NCI-H1105 (cell line): ENCODE measurements at places on chromosomes 4 and X.

DNA sequence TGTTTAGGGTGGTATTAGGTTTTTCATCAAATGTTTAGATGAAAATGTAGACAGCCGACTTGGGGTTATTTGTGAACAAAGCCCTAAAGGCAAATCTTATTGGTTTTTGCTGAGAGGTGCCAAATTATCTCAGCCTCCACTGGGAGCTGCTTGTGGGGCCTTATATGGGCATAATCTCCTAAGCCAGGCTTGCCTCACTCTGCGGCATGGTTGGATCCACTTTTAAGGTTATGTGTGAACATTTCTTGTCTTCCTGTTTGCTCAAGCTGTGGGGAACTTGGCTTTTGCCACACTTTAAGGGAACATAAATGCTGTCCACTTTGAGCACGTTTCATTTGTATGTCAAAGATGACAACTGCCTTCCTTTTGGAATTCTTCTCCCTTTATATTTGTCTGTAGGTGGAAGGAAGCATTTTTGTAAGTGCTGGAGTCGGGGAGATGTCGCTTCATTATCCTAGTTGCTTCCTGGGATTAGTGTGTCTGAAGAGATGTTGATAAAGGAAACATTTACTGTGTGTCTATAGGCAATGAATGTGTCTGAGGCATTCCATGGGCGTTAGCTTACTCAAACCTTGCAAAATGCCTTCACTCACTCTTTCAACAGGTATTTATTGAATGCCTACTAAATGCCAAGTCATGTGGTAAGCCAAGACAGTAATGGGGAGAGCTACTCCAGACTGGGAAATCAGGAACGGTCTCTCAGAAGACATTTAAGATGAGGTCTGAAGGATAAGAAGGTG, 78.3 kb downstream of the SLC9A6 start:
- no peak for DNase-seq

DNA sequence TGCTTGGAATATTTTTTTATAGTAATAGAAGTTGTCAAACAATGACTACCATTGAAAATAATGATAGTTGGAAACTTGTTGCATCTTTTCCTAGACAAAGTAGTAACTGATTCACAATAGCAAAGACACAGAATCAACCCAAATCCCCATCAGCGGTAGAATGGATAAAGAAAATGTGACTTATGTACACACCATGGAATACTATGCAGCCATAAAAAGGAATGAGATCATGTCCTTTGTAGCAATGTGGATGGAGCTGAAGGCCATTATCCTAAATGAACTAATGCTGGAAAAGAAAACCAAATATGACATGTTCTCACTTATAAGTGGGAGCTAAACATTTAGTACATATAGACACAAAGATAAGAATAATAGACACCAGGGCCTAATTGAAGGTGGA, 49.7 kb downstream of the ATP10D start:
- no peak for DNase-seq

- no peak for DNase-seq
Observed at GRCh38 chr4:8472689-8473197, 32.2 kb downstream of the TRMT44 start.

DNA sequence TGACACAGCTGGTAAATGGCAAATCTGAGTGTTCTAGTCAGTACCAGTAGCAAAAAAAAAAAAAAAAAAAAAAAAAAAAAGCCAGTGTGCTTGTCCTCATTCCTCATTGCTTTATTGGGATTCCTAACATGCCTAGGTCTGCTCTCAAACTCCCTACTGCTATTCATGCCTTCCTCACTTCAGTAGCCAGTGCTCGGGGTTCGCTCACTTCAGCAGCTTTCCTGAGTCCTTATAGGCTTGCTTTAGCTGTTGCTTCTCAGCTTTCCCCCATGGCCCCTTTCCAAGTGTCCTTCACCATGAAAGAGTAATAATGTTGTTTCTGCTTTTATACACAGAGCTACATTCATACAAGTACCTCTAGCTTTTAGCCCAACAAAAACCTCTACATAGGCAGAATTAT, 30.8 kb downstream of the SLITRK2 start:
- no peak for DNase-seq

- DNase-seq, result no peak
Observed at GRCh38 chrX:129750971-129751370, 12.2 kb downstream of the XPNPEP2 start.

DNA sequence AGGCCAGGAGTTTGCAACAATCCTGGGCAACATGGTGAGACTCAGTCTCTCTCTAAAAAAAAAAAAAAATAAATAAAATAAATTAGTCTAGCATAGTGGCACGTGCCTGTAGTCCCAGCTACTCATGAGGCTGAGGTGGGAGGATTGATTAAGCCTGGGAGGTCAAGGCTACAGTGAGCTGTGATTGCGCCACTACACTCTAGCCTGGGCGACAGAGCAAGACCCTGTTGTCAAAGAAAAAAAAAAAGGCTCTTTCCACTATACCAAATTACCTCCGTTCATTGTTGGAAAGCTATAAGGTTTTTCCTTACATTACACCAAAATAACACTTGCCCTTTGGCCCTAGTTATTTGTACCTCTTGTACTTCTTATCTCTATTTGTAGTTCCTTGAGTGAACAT, 9.9 kb upstream of the PRSS48 start:
- no peak for DNase-seq

DNA sequence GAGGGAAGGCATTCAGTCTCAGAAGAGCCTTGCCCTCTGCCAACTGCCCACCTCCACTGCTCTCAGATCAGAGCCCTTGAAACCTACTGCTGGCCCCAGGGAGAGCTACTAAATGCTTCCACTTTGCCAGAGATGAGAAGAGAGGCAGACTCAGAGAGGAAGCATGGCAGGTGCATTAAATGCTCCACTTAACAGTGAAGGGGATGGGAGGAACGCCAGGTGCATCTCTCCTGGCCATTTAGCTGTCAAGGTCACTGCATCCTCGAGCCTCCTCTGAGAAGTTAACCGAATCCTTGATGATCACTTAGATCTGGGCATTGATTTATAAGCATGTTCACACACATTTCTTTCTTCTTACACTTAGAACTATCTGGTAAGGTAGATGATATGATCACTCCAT, 15.0 kb downstream of the TRPC5 start:
- peak; percentile 7 for DNase-seq

- no peak for DNase-seq
Observed at GRCh38 chr4:88029556-88029955, 22.1 kb downstream of the PKD2 start.

DNA sequence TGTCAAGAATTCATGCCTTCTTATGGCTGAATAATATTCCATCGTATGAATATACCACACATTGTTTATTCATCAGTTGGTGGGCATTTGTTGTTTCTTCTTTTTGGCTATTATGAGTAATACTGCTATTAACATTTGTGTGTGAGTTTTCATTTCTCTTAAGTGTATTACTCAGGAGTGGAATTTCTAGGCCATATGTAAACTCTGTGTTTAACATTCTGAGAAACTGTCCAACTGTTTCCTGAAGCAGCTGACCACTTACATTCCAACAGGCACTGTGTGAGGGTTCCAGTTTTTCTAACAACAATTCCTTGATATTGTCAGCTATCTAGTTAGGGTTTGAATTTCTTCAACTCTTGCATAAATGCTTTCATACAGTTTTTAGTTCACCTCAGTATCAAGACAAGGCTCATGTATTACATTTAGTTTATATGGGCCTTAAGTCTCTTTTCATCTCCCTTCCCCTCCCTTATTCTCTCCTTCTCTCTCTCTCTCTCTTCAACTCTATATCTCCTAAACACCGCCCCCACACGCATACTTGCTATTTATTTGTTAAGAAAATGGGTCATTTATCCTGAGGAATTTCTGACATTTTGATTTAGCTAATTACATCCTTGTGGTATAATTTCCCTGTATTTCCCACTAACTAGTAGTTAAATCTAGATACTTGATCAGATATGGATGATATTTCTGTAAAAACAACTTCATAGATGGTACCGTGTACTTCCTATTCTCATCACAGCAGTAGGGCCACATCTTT, 77.4 kb downstream of the WDR19 start:
- no peak for DNase-seq

GRCh38 chrX:123920105-123920785, 41.3 kb upstream of the STAG2 start:
- DNase-seq, result no peak

- DNase-seq, result no peak
Observed at GRCh38 chr4:44671636-44672035, 6.6 kb upstream of the GUF1 start.

GRCh38 chr4:84070289-84070688, 428.8 kb downstream of the NKX6-1 start:
- DNase-seq, result no peak

- DNase-seq, result no peak
Observed at GRCh38 chr4:97153042-97153441, 990.2 kb downstream of the STPG2 start.

- no peak for DNase-seq
Observed at GRCh38 chr4:76283900-76284299, 22.6 kb upstream of the STBD1 start.

- DNase-seq, result no peak
Observed at GRCh38 chrX:72716766-72717165, 2.7 kb upstream of the PHKA1 start.

- DNase-seq, result no peak
Observed at GRCh38 chrX:10111364-10112148, 45.2 kb upstream of the CLCN4 start.

- DNase-seq, result no peak
Observed at GRCh38 chr4:155017426-155017825, 191.0 kb upstream of the NPY2R start.

DNA sequence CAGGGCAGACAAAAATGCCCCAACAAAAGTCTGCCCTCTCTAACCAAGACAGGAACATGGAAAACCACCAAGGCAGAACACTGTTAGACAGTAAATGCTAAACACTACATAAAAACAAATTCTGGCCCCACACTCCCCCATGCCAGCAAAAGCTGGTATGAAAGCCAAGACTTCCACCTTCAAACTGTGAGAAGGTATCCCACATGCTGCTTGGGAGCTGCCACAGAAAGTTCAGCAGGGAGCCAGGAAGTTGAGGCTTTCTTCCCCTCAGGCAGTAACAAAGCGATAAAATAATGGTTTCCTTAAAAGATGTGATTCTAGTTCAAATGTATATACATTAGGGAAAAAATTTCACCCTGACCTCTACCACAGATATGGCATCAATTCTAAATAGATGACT, 770.4 kb upstream of the NDST4 start:
- no peak for DNase-seq

GRCh38 chrX:20664774-20665173, 398.1 kb upstream of the RPS6KA3 start:
- no peak for DNase-seq

- DNase-seq, result no peak
Observed at GRCh38 chr4:76300012-76300411, 6.5 kb upstream of the STBD1 start.

- no peak for DNase-seq
Observed at GRCh38 chr4:56215141-56215783, 172.0 kb downstream of the AASDH start.

DNA sequence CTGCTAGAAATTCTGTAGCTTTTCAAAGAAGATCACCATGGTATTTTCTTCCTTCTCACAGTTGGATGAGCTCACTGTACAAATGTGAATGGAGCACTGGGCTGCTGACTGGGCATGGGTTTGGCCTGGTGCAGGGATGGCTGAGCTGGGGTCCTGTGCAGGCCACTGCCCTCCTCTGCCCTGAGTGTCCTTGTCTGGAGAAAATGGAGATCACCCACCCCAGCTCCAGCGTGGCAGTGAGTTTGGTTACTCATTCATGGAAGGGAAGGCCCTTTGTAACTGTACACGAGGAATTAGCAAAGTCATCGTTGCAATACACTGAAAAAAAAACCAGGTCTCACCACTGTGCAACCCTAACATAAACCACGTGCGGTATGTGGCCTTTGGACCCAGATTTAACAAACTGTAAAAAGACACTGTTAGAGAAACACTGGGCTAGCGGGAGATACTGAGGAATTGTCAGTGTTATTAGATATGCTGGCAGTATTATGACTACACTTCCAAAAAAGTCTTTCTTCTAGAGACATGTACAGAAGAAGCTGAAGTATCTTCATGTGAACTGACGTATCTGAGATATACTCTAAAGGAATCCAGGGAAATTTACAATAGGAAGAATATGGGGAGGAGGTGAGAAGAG, 16.1 kb upstream of the TBC1D14 start:
- no peak for DNase-seq

DNA sequence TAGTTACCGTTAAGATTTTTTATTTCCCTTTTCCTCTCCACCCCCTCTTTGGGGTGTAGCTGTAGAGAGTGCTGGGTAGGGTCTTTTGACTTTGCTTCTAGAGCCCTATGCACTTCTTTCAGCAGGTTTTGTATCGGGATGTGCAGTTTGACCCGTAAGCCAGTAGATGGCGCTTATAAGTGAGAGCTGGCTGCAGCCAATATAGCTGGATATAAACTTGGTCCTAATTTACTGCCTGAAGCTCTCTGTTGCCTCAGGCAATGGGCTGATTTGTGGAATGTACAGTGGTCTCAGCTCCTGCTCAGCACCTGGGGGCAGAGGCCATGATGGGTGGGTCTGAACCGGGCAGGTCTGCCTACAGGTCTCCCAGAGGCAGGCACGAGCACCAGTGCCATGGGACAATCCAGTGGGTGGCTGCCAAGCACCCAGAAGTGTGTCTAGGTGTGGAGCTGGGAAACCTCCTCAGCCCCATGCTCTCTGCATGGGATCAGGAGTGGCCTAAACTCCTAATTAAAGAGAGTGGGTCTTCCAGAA, 146.5 kb downstream of the SPANXN1 start:
- DNase-seq, result no peak

DNA sequence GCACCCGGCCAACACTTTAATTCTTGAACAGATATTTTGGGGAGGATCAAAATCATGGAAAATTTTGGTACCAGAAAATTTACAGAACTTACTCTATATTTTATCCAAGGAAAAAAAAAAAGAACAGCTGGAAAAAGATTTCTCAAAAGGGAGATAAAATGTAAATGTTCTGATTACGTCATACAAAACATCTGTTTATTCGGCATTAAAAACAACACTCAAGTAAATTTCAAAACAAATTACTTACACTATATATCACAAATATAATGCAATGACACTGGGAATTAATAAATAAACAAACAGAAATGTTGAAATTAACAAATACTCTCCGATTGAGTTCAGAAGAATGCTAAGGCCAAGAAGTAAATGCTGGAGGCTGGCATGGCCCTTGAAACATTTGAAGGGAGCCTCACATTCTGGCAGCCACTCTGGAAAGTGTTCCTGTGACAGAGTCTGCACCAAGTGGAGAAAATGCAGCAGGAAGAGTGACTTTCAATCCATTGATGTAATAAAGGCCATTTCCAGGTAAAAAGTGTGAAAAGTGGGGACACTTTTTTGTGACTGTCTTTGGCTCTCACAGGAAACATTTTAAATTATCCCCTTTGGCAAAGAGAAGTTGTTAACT, 486.0 kb upstream of the CTSO start:
- DNase-seq, result no peak

GRCh38 chrX:13535376-13536165, 33.8 kb upstream of the EGFL6 start:
- peak; percentile 3 for DNase-seq

DNA sequence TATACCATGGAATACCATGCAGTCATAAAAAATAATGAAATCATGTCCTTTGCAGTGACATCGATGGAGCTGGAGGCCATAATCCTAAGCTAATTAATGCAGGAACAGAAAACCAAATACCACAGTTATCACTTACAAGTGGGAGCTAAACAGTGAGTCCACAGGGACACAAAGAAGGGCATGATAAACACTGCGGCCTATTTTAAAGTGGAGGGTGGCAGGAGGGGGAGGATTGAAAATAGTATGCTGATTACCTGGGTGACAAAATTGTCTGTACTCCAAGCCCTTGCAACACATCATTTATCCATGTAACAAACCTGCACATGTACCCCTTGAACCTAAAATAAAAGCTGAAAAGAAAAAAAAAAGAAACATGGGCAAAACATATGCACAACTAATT, 16.7 kb upstream of the SLC9B1 start:
- no peak for DNase-seq
